ENCODE measurements at places on chromosomes 6 and 20.

- no peak for DNase-seq
These were observed 696 bp downstream of the CALHM5 start for GRCh38 chr6:116512111-116512559.

DNA sequence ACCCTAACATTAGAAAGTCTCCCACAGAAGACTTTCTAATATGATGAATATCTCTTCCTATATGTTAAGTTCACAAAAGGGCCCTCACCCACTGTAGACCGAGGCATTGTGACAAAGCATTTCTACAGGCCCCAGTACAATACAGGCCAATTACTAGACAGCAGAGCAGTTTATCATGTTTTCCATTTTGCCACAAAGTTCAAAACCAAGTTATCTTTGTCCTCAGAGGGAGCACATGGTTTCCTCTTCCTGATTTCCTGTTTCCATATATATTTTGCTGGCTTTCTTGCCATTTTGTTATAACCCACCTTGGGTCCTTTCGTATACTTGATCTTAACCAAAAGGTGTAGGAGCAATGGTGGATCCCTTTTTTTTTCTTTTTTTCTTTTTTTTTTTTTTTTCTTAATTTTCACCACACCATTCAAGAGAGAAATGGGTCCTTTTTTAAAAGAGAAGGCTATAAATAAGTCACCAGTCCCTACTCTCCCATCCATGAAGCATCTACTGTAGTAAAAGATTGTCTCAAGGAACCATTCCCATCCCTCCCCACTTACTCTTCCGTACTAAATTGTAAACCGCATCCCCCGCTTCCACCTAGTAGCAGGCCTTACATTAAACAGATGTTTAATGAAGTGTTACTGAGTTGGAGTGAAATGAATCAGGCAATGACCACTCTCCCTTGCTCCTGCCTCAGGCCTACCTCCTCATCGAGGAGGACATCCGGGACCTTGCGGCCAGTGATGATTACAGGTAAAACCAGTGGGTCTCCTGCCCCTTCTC is 2.1 kb upstream of the UBE2C start:
- DNase-seq = no peak

GRCh38 chr6:73207221-73207837 is 18.0 kb downstream of the KHDC1L start:
- DNase-seq = no peak

GRCh38 chr20:17556837-17557674 is 12.8 kb upstream of the DSTN start:
- peak; percentile 85 for DNase-seq

DNA sequence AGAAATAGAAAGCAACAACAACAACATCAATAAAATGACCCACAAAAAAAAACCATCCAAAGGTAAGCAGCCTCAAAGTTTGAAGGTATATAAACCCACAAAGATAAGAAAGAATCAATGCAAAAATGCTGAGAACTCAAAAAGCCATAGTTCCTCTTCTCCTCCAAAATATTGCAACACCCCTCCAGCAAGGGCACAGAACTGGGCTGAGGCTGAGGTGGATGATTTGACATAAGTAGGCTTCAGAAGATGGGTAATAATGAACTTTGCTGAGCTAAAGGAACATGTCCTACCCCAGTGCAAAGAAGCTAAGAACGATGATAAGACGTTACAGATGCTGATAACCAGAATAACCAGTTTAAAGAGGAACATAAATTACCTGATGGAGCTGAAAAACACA is 188.8 kb upstream of the BTBD3 start:
- DNase-seq = no peak

GRCh38 chr20:48149902-48150301 is 364.6 kb upstream of the SULF2 start:
- no peak for DNase-seq

- DNase-seq = no peak
These were observed 1.1 kb upstream of the FAXC start for GRCh38 chr6:99350573-99350972.

- no peak for DNase-seq
These were observed 105.4 kb upstream of the MCHR2 start for GRCh38 chr6:100099189-100100074.

DNA sequence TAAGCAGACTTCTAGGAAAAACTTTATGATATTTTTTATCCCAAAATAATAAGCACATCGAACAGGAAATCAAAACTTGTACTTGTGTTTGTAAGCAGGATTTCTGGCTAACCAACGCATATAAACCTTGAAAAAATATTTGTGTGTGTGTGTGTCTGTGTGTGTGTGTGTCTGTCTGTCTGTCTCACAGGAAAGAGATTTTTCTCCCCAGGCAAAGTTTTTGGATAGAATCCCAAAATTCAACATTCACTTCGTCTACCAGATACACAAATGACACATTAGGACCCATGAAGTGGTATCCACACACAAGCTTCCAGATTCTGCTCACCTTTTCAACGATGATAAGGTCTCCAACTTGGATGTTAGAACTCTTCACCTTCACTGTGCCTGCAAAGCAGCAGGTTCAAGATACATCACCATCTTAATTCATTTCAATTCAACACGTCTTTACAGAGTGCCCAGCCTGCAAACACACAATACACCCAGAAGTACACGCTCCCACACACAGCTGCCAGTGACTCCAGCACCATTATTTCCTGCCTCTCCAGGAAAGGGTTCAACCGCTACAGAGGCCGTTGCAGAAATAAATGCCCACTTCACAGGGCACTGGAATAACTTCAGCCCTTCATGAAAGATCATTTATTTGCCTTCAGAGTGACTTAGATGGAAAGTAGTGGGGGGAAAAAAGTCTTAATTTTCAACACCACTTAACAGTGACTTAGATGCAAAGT is 70.9 kb downstream of the ATP9A start:
- DNase-seq = peak; percentile 23

- DNase-seq = peak; percentile 73
These were observed 89.0 kb downstream of the SLX4IP start for GRCh38 chr20:10524034-10524476.

DNA sequence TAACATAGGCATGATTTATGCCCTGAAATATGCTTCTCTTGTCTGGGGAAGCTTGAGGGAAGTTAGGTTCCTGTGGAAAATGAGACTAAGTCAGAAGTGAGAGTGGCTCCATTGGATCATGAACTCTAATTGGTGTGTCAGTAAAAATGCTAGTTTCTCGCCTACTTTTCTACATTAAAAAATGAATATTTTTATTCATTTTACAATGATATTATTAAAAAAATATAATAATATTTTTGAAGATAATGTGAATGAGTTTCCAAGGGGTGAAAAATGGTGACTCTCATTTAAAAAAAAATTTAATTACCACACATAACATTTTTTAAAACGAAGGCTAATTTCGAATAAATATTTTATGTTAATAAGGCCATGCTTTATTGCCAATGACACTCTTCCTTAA is 84.2 kb downstream of the HIVEP1 start:
- DNase-seq = no peak

GRCh38 chr6:17417817-17418216 is 24.4 kb downstream of the CAP2 start:
- DNase-seq = no peak

- DNase-seq = no peak
These were observed 92.9 kb upstream of the ISM1 start for GRCh38 chr20:13128173-13128572.

DNA sequence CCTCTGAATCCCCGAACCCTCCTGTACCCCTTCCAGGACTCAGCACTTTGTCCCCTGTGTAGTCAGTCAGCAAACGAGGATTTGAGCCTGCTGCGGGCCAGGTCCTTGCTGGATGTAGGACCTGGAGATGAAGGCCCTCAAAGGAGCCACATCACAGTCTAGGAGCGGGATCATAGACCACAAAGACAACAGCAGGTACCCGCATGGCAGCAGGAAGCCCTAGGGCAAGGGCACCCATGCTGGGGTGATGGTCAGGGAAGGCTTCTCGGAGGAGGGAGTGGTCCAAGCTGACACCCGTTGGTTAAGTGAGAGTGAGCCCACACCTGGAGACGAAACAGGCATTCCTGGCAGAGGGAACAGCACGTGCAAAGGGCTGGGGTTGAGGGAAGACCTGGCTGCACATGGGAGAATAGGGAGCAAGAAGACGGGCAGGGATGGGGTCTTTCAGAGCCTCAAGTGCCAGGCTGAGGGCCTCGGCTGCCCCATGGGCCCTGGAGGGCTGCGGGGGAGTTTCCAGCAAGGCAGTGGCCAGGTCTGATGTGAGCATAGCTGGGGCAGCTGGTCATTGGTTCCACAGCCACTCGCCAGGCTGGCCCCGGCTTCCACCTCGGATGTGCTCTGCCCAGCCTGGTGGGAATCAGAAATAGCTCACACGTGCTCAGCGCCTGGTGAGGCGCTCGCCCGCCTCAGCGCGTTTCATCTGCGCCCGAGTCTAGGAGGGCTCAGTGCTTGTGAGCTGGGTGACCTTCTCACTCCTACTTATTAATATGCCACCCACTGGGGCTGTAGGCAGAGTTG is 15.0 kb downstream of the DLGAP4 start:
- no peak for DNase-seq

DNA sequence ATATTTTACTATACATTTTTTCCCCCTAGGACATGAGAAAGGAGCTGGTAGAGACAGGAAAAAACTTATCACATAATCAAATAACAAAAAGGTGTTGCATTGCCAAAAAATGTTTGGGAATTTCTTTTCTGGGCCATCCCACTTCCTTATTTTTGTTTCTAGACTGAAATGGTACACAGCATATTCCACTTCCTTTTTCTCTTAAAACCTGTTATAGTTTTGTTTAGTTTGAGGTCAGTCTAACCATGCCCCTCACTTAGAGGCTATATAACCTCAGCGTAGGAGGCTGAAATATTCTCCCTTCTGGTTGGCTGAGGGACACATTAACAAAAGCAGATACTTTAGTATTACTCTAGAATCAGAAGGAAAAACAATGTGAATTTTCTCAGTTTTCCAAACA is 323.9 kb downstream of the GJA1 start:
- DNase-seq = no peak

GRCh38 chr6:138593124-138593877 is 94.0 kb upstream of the NHSL1 start:
- no peak for DNase-seq

DNA sequence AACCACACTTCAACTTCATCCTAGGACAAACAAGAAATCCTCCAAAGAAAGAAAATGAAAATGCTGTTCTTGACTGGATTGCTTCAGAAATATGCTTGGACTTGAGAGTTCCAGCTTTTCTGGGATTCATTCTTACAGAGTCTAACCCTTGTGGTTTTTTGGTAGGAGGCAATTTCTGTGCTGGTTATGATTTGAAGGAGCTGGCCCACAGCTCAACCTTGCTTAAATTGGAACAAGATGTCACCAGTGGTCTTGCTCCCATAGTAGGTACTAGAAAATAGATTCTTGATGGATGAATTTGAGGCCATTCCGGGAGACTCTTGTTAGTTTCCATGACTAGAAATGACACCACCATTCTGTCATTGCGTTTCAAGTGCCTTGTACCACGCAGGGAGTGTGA is 54.3 kb upstream of the BMP6 start:
- no peak for DNase-seq

DNA sequence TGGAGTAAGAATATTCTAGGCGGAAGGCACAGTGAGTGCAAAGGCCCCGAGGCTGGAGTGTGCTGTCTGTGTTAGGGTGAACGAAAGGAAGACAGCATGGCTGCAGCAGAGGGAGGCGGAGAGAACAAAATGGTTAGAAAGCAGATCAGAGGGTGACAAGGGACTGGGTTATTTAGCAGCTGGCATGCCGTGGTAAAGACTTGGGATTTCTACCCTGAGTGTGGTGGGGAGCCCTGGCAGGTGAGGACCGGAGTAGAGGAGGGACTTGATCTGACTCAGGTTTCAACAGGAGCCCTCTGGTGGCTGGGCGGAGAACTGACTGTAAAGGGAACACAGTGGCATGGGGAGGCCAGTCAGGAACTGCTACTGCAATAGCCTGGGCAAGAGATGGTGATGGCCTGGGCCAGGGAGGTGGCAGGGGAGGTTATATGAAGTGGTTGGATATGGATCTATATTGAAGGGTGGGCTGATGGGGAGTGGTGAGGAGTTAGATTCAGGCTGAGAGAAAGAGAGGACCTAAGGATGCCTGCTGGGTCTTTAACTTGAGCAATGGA is 38.0 kb downstream of the PIM1 start:
- peak; percentile 19 for DNase-seq

DNA sequence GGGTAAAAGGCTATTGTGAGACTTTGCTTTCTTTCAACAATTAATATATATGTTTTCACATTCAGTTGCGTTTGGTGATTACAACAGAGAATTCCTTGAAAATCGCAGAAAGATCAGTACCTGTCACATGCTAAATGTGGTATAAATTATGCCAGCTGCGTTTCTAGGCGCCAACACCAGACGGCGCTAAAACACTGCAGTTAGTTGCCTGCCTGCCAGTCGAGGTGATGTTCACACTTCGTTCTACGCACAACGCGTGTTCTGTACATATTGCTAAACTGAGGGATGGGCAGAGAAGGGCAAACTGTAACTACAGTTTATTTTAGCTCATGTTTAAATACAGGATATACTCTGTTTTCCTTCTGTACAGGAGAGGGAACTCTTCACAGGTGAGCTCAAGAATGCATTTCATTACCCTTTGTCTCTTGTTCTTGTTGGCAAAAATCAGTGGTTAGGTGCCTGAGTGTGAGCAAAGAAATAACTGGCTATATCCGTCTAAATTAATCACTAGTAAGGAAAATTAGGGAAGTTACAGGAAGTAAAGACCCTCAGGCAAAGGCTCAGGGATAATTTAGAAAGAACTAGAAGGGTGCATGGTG is 100.1 kb upstream of the RGS17 start:
- DNase-seq = peak; percentile 60

DNA sequence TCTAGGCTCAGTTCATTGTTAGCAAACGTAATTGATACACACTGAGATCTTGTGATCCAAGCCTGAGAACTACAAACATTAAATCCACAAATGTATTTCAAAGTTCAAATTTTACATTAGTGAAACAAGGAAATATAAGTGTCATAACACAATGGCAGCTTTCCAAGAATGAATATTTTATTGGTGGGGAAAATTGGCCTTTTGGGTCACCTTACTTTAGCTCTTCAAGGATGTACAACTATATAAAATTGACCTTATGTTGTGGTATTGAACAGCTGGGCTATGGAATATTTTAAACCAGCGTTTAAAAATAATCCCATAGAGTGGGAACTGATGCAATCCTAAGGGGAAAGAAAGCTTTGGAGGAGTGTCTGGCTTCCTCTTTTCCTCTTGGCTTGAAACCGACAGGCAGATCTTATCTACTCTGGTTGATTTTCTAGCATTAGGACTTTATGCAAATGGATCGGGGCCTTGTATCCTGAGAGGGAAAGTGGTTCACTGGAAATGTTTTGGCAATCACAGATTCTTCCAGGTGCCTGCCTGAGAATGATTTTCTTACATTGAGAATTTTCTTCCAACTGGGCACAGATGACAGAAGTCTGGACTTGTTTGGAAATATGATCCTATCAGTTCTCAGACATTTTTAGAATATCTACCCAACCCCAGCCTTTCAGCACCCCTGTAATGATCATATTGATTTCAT is 184.8 kb upstream of the ECI2 start:
- DNase-seq = no peak

GRCh38 chr20:18571578-18571977 is 4.3 kb downstream of the SMIM26 start:
- no peak for DNase-seq

DNA sequence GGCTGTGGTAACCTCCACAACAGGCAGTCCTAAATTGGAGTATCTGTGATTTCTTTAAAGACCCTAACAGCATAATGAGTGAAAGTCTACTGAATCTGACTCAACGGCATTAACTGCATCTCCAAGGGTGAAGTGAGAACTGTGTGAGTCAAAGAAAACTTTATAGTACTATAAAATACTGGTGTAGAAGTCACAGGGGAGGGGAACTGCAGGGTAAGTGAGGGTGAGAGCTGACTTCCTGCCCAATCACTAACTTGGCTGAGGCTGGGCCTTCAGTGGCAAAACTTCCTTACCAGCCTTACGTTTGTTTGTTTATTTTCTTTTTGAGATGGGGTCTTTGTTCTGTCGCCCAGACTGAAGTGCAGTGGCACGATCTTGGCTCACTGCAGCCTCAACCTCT is 109.8 kb downstream of the PTPRK start:
- no peak for DNase-seq

Data from NCI-H1092 (cell line).